ENCODE measurements at places on chromosomes 13 and 19.

DNA sequence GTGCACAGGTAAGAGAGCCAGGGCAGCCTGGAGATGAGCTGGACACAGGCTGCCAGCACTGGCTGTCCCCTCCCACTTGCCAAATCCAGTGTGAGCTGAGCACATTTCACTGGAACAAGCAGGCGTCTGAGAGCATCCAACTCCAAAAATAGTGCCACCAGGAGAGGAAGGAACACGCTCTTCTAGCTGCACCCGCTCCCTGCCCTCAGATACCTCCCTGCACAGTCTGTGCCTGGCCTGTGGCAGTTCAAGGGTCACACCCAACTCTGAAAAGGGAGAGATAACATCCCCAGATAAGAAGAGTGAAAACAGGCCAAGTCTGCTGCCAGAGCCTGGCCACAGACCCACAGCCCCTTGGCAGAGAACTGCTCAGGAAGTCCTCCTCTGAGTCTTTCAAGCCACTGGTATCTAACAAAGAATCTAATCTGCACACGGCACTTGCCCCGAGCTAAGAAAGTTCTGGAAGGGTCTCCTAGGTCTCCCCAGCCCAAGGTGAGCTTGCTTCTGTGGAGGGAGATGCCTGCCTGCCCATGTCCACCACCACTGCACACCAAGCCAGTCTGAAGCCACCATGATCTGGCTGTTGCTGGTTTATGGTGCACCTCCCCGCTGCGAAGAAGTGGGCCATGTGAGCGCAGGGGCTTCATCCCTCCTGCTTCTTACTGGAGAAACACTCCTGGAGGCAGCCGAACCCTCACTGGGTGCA lies 14.7 kb downstream of the ELL start:
- peak; percentile 59 for DNase-seq

GRCh38 chr13:110942248-110942981 lies 27.5 kb upstream of the ANKRD10 start:
- DNase-seq, result no peak

DNA sequence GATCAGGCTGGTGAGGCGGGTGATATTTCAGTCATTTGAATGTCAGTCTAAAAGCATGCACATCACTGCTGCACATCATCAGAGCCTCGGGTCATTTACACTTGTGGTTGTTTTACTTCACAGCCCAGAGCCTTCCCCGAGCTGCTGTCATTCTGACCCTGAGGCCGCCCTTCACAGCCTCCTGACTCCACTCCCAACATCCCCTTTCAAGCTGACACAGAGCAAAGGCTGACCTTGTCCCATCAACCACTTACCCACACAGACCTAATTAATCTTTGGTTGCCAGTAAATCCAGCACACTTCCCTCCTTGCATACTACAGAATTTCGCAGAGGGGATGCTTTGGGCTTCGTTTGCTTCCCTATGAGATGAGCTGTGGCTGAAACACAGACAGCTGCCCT lies 528.1 kb downstream of the DIAPH3 start:
- DNase-seq, result no peak

- DNase-seq, result no peak
Observed at GRCh38 chr19:48596237-48596636, 10.3 kb upstream of the SPACA4 start.

GRCh38 chr13:77733674-77734073 lies 36.2 kb downstream of the SLAIN1 start:
- no peak for DNase-seq

- DNase-seq, result no peak
Observed at GRCh38 chr13:98050041-98050466, 92.8 kb upstream of the FARP1 start.

DNA sequence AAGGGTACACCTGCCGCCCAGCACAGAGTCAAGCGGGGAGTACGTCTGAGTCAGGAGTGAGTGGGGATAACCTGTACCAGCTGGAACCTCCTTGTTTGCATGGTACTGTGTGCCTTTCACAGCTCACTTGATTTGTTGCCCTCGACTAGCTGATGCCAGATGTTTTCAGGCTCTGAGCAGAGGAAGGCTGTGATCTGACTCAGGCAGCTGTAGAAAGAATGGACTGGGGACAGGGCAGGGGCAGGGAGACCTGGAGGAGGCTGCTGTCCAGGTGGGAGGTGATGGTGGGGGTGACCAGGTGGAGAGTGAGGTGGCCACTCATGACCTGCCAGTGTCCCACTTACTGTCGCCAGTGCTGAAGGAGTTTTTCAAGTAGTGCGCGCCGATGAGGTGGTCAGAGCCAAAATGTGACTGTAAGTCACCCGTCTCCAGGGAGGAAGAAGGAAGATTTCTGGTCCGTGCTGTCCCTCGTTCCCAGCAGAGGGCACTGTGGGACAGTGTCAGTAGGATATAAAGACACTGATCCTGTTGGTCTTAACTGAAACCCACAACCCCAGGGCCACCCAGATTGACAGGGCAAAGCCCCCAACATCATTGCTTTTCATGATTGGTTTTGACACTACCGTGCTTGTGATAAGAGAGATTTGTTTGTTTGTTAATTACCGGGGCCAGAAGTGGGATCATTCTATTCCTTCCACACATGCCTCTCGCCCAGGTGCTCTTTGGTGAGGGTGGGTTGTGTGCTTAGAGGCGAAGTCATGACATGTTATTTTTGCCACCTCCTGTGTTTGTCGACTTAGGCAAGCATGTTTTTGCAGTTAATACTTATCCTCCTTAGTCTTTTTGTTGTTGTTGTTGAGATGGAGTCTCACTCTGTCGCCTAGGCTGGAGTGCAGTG lies 128.4 kb downstream of the DPF1 start:
- no peak for DNase-seq

DNA sequence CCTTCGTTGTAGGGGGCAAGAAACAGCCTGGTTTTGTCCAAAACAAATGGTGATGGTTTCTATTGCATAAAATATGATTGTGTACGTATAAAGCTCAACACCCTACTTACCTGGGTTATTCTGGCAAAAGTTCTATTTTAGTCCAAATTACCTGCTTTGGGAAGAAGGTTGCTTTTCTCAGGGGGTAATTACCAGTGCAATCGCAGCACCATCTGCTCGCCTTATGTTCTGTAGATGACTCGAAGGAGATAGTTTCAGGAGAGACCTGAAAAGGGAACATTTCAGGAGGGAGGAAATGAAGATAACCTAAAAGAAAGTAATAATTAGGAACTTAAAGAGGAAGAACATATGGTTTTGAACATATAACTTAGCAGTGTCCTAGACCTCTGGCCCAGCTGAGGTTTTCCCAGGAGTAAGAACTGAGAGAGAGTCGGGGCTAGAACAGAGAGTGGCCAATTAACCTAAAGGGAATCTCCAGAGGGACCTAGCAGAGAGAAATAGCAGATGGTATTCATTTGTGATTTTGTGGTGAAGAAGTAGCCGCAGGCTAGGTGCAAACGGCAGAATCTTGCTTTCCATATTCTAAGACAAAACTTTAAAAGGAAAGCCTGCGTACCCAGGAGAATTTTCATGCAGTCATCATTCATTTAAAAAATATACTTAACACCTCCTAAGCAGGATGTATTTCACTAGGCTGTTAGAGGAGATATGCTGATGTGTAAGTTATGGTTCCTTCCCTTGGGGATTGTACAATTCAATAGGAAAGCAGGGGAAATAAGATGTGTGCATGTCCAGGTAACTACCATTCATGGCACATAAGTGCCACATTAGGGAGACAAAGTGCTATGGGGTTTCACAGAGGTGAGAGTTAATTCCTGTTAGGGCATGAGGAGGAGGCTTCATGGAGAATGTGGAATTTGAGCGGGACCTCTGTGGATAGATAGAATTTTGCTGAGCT lies 113.0 kb upstream of the SLC10A2 start:
- no peak for DNase-seq

GRCh38 chr13:26998292-26998691 lies 173.3 kb downstream of the USP12 start:
- no peak for DNase-seq

GRCh38 chr13:73773168-73773549 lies 361.0 kb downstream of the KLF12 start:
- no peak for DNase-seq

DNA sequence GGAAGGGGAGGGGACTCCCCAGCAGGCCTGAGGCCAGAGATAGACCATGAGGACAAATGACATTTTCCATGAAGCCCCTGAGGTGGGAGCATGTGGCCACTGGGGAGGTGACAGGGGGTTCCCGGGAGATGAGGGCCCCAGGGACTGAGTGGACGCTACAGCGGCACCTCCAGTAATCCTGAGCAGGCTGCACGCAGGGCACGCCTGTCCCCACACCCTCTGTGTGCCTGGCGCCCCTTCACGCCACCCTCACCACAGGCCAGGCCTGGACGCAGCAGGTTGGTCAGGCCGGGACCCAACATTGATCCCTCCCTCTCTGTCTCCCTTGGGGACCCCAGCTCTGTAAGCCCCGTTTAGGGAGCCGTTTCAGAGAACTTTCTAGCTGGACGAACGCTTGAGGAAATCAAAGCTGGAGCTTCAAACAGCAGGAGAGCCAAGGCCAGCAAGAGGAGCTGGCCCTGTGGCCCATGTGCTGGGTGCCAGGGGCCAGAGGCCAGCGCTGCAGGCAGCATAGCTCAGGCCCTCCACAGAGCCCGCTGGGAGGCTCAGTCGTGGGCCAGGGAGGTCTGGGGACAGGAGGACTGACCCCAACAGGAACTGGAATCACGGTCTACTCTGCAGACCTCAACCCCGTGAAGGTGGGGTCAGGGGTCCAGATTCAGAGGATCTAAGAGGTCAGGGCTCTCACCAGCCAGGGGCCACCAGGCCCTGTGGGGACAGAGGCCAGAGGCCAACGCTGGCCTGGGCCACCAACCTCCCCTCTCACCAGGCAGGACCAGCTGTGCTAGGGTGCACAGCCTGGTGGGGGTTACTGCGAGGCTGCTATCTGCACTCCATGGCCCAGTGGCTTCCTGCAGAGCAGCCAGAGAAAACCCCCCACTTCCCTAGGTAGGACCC lies 14.6 kb downstream of the LSM4 start:
- DNase-seq, result no peak

- DNase-seq, result no peak
Observed at GRCh38 chr13:95250961-95251360, 50.3 kb downstream of the ABCC4 start.

DNA sequence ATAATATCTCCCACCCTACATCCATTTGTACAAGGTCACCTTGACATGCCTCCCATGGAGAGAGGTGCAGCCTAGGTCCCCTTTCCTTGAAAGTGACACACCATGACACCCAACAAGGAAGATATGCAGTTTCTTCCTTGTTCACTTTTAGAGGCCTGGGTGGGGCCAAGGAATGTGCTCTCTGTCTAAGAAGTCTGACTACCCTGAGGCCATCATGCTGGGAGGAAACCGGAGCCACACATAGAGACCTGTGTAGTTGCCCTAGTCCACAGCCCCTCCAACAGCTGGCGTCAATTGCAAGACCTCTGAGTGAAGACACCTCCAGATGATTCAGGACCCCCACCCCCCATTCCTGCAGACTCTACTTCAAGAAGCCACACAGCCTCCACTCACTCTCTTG lies 11.0 kb downstream of the SYDE1 start:
- DNase-seq, result no peak

DNA sequence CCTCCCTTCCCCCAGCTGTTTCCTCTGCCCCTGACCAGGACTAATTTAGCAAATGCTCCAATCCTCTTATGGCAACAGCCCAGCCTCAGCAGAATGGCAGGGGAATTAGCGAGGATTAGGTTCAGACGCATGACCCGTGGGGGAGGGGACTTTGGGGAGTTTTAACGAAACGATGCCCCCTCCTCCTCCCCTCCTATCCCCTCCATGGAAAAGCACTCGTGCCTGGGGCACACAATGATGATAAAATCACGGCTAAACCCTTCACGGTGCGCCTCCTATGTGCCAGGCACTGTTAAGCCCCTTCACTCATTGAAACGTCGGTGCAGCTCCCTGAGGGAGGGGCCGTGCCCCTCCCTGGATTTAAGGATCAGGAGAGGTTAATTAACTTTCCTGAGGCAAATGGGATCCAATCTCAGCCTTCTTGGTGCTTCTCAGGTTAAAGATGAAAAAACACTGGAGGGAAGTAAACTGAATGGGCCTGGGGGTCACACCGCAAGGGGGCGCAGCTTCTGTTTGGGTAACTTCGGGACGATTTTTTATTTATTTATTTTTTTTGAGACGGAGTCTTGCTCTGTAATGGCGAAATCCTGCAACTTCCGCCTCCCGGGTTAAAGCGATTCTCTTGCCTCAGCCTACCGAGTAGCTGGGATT lies 10.1 kb upstream of the TPRX2 start:
- peak; percentile 38 for DNase-seq

GRCh38 chr19:52190487-52191293 lies 838 bp downstream of the PPP2R1A start:
- DNase-seq, result no peak

GRCh38 chr13:113756441-113757097 lies 2.5 kb upstream of the TMEM255B start:
- DNase-seq, result no peak

GRCh38 chr13:36570489-36570888 lies 103.3 kb upstream of the SERTM1 start:
- DNase-seq, result no peak

- peak; percentile 79 for DNase-seq
Observed at GRCh38 chr19:35879770-35880317, 11.5 kb downstream of the APLP1 start.

- DNase-seq, result no peak
Observed at GRCh38 chr13:105272660-105273631, 1262.5 kb downstream of the EFNB2 start.

- DNase-seq, result no peak
Observed at GRCh38 chr13:49985129-49985528, 11.7 kb upstream of the TRIM13 start.

DNA sequence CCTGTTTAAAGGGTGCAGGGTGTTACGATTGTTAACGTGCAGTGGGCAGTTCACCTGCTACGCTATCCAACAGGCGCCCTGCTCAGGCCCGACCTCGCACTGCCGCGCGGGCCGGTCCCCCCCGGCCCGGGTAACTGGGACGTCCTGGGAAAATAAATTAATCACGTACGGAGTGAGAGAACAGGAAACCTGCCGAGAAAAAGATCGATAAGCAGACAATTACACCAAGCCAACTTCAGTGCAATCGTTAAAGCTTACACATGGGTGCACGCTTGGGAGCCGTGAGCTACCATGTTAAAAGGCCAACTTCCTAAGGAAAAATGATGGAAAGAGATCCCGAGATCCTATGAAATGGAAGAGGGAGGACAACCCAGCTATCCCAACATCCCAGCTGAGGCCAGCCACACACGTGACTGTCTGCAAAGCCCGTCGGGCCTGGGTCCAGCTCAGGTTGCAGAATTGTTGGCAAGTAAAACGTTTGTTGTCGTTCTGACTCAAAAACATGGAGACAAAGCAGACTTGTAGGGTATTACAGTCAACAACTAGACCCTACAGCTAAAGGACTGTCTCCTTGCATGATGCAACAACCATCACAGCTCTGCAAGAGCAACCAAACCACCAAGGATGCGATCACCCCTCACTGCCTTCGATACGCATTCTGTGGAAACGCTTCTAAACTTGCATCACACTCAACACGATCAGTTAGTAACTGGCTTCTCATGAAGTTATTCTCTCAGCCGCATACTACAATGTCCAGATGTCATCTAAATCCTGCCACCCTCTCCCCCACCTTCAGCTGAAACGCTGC lies 741 bp upstream of the TUBGCP3 start:
- DNase-seq, result no peak

Measured in CD8-positive, alpha-beta T cell (primary cell).